ENCODE measurements at places on chromosomes 5 and 9. TPM values are rescaled to one million over a fixed set of nuclear protein-coding genes. Genes with fewer than 3 reads are reported as not detected.

GRCh38 chr5:135246923-135247795 is 151.9 kb downstream of the MACROH2A1 start:
- no peak for DNase-seq

PCDHGA5 gene
- total RNA-seq: 0.05 TPM

DNA sequence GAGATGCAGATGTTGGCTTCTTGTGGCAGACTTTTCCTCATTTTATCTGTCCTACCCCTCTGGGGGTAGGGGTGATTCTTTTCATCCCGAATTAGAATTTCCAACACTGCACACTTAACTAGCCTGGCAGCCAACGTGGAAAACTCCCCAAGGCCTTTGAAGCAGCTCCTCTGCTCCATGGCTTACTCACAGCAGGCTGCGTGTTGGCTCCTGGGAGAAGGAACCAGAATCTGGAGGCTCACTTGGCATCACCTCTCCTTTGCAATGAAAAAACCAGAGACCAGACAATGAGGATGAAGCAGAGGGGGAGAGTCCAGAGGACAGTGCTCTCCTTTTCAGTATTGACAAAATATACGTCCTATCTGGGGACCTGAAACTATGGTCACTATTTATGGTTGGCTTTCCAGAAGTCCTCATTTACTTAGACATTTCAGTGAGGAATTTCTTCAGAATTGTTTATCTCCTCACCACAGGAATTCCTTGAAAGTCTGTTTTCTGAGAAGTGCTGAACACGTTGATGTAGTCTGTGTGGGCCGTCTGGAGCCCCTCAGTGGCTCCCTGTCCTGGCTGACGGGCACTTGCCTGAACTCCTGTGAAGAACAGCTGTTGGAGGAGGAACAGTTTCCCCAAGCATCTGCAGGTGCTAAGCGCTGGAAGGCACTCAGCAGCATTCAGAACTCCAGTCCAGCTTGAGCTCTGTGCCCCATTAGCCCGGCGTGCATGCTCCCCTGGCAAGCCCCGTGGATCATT is 231.3 kb downstream of the RFK start:
- DNase-seq: no peak

DNA sequence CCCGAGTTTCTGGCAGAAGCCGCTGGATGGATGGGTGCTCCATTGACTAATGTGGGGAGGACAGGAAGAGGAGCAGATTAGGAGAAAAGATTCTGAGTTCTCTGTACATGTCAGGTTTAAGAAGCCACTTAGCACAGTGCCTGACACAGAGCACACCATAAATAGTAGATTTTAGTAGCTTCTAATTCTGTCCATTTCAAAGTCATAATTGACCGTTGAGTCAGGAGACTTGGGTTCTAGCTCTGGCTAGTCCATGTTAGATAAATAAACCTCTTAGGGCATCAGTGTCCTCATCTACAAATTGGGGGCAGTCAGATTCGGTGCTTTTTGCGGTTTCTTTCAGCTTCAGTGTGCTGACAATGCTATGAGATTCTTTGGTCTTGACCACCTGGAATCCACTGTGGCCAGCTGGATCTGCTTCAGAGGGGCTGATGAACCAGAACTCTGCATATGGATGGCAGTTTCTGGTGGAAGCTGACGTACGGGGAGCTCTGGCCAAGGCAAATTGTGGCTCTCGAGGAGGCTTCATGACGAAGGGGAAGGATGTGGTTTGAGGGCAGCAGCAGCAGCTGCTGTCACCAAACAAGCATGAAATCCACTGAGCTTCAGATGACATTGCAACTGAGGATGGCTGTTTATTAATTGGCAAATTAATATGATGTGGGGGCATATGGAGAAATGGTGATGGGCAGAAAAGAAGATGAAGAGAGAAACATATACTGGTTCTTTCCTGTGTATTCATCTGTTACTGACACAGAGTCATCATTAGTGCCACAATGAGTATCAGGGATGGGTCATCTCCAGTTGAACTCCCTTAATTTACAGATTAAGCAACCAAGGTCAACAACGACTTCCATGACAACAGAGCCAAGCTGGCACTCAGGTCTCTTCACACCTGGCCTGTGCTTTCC is 134.4 kb downstream of the AOPEP start:
- peak; percentile 44 for DNase-seq

DNA sequence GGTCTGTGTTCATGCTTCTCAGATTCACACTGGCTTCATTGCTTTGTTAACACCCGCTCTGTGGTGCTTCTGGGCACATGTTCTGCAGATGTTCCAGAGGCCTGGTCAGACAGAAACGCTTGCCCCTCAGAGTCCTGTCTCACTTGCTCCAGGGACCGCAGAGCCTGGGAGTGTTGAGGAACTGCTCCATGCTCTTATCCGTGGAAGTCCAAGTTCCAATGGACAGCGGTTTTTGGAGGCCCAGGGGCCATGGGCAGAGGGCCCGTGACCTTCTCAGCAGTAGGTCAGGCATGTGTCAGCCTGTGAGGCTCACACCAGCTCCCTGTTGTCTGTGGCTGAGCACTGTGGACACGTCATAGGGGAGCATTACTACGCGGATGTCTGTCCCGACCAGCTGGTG is 364.7 kb upstream of the IRX1 start:
- no peak for DNase-seq

GRCh38 chr5:147613359-147613758 is 103.5 kb upstream of the DPYSL3 start:
- no peak for DNase-seq

ZBTB43 gene
- 18.9 TPM for total RNA-seq

DNA sequence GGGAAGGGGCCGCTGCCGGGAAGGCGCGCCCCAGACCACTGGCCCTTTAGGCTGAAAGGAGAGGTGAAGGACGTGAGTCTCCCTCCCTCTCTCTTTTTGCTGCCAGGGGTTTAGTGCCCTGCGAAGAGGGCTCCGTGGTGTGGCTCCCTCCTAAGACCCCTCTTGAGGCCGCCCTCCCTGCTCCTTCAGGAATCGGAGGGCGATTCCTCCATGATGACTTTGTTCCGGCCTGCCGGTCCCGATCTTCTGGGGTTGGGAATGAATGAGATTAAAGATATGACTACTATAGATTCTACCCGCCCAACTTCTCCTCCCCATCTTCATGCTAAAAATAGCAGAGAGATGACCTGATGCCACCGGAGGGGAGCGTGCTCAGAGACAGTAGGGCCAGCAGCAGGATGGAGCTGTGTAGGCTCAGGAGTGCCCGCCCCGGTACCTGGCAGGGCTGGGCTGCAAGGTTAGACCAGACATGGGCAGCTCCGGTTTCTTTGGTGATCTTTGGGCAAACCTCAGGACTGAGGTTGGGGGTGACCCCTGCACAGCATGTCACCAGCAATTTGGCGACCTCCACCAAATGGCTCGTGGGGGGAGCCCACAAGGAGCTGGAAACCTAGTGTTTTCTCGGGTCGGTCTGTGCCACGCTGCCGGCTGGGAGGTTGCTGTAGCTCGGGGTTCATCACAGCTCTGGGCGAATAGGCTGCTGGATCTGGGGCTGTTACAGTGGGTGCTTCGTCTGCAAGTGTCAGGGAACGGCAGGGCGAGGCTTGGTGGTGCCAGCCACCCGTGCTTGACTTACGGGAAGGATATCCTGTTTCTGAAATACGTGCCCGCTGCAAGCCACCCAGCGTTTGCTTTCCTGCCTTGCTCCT is 1.7 kb downstream of the OLFM1 start:
- DNase-seq: no peak

DNA sequence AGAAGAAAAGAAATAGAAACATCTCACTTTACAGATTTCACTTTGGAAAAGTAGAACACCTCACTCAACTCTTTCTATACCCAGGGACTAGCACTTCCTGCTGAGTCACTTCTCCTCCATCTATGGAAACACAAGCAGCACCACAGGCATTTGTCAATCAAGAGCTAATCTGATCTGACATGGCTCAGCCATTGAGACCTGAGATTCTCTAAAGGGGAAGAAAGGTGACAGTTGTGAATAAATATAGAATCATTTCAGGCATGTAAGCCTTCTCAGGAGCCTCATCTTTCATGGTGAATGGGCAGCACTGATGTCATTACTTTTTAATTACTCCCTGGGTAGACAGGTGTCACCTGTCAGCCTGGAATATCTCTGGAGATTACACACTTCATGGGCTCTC is 559.8 kb downstream of the HINT1 start:
- DNase-seq: no peak

LVRN gene
- not detected for total RNA-seq

STK32A gene
- not detected for total RNA-seq

DNA sequence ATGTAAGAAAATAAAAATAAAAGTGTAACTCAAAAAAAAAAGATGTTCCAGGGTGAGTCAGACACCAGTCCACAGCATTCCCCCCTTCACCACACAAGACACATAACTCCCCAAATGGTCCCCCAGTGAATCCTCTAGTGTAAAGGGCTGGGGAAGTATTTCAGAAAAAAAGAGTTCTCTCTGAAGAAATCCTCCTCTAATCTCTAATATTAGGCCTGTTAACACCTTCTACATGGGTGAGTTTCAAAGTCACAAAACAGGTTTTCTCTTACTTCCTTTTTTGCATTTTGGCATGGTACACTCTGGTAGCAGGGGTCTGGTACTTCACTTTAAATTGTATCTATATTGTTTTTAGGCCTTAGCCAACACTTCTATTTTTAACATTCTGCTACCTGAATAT is 28.2 kb downstream of the RNF145 start:
- no peak for DNase-seq

CCL21 gene
- total RNA-seq: not detected

- no peak for DNase-seq
Measured at GRCh38 chr5:14580398-14581034, 1.1 kb upstream of the OTULINL start.

SPINK6 gene
- total RNA-seq: not detected

FCN2 gene
- not detected for total RNA-seq

DNA sequence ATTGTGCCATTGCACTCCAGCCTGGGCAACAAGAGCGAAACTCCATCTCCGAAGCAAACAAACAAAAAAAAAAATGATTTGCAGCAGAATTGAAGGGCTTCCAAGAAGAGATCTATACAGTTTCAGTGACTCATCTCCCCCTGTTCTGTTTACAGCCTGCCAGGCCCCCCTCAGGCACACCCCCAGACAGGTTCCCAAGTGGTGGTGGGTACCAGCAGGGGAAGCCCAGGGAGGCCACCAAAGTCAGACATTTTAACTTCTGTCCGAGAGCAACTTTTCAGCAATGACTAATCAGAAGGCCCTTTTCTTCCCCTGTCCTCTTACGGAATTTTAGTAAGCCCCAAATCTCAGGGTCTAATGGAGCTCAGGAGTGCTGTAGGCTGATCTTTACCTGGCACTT is 98.7 kb downstream of the PAX5 start:
- DNase-seq: no peak

DNA sequence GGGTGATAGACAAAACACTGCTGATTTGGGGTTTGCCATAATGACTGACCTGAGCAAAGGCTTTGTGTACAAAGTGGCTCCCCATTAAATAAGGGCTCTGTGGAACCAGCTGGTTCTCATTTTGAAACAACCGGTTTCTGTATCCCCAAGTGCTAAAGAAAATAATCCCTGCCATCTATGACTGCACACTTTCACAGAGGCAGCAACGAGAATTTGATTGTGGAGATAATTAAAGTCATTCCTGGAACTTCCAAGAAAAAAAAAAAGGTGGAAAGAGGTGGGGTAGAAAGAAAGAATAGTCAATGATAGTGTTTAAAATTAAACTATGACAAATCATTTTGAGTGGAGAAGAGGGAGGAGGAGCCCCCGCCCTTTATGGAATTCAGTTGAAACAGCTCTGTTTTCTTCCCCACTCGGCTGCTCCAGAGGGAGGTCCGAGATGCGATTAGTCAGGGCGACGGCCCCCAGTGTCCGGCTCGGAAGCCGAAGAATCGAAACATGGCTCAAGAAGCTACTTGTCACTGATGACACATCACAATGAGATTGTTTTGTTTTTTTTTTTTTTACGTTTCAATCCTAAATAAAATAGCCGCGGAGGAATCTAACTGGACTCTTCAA is 38.4 kb downstream of the EBF1 start:
- no peak for DNase-seq

- DNase-seq: no peak
Measured at GRCh38 chr9:626596-626995, 214.9 kb upstream of the DMRT1 start.
